ENCODE measurements at places on chromosomes 1 and 21. TPM values are rescaled to one million over a fixed set of nuclear protein-coding genes. Genes with fewer than 3 reads are reported as not detected.

DNA sequence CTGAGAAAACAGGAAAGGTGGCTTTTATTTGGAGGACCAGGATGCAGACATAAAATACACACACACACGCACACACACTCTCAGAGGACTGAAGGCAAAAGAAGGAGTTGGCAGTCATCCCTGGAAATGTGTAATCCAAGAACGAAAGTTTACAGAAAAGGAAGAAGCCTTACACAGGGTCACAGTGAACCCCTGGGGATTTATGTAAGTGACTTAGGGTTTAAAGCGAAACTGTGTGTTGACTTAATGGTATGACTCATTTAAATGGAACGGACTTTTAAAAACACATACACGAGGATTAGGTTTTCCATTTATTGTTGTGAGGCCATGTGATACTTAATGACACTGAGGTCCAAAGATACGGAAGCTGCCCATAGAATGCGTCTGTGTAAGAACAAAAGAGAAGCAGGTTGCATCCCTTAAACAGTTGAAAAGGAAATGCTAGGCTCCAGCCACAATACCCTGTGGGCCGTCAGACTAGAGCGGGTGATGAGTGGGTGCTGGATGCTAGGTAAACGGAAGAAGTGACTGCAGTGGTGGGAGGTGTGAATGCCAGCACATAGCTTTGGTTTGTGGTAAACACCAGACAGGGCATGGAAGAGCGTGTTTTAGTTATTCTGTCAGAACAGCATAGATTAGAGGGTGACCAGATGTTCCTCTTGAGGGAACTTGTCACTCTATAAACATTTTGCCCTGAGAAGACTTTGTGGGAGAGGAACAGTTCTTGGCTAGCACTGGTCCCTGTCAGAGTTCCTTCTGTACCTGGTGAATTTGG, 21.6 kb upstream of the BCL10 start:
- peak; percentile 84 for DNase-seq

DNA sequence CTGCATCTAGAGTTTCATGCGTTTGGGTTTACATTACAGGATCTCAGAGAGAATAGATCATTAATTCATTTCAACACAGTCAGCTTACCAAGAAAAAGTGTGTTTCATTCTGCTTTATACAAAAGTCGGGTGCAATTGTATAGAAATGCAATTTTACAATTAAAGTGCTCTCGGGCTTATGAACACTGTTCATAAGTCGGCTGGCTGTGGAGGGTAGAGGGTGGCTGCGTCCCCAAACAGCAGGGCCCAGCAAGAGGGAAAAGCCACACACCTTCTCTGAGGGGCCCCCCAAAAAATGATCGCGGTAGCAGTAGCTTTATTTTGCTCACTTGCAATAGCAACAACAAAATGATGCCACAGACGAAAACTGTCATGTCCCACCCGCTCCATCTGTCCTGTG, 13.8 kb upstream of the ZBTB18 start:
- no peak for DNase-seq

- DNase-seq = no peak
Observed at GRCh38 chr1:179146911-179147310, 65.0 kb downstream of the TOR3A start.

GRCh38 chr1:162327788-162328165, 48.9 kb downstream of the SPATA46 start:
- DNase-seq = no peak

- no peak for DNase-seq
Observed at GRCh38 chr1:235018720-235019444, 109.8 kb downstream of the TOMM20 start.

DNA sequence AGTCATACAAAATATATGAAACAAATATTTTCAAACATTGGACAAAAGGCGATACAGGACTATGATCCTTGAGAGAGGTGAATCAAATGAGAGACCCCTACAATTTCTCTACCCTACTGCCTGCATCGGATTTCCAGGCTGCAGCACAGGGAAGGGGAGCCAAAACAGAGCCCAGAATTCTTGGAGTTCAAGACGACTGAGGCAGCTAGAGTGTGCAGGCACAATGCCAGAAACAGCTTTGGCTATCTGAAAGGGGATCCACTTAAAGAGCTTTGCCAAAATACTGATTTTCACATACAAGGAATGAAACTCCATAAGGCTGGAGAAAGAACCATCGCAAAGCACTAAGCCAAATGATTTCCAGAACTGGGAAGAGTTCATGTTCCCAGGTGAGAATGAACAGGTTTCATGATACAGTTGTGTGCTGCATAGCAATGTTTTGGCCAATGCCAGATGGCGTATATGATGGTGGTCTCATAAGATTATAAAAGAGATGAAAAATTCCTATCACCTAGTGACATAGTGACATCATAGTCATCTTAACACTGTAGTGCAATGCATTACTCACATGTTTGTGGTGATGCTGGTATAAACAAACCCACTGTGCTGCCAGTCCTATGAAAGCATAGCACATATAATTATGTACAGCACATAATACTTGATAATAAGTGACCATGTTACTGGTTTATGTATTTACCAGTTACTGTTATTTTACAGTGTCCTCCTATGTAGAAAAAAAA, 77.5 kb downstream of the KCND3 start:
- no peak for DNase-seq

DNA sequence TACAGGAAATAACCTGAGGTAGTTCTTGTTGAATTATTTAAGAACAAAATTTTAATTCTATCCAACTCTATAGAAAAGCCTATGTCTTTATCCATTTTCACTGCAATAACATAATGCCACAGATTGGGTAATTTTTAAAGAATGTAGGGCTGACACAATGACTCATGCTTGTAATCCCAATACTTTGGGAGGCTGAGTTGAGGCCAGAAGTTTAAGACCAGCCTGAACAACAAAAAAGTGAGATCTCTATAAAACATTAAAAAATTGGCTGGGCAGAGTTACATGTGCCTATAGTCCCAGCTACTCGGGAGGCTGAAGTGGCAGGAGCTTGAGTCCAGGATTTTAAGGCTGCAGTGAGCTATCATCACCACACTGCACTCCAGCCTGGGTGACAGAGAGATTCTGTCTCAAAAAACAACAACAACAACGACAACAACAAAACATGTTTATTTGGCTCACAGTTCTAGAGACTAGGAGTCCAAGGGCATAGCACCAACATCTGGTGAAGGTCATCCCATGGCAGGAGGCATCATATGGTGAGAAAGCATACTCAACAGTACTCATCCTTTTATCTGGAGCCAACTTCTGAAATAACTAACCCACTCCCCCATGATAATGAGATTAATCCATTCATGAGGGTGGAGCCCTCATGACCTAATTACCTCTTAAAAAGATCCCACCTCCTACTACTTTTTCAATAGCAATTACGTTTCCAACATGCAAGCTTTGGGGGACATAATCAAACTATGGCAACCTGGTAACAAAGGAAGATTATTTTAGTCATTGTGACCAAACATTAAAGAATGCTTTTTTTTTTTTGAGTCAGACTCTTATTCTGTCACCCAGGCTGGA, 59.6 kb downstream of the ABL2 start:
- no peak for DNase-seq

GRCh38 chr1:151855933-151856332, 2.4 kb upstream of the THEM5 start:
- DNase-seq = no peak

The SYT6 gene
- total RNA-seq = 4.5 TPM

The LENEP gene
- 1.4 TPM for total RNA-seq

The KCNJ10 gene
- not detected for total RNA-seq

The NES gene
- total RNA-seq = 8.9 TPM

The SLC35D1 gene
- 12.0 TPM for total RNA-seq

The DNASE2B gene
- total RNA-seq = not detected

The PHACTR4 gene
- total RNA-seq = 49.3 TPM
